Activated T-cell treated with anti-CD3 and anti-CD28 coated beads, Interleukin-2, amount 50 U/mL, for 72 hours (primary cell): ENCODE measurements at places on chromosomes 7 and 10. TPM values are rescaled to one million over a fixed set of nuclear protein-coding genes. Genes with fewer than 3 reads are reported as not detected.

The EN2 gene
- total RNA-seq = not detected

- DNase-seq = no peak
Observed at GRCh38 chr7:7274782-7275181, 92.4 kb downstream of the C1GALT1 start.

DNA sequence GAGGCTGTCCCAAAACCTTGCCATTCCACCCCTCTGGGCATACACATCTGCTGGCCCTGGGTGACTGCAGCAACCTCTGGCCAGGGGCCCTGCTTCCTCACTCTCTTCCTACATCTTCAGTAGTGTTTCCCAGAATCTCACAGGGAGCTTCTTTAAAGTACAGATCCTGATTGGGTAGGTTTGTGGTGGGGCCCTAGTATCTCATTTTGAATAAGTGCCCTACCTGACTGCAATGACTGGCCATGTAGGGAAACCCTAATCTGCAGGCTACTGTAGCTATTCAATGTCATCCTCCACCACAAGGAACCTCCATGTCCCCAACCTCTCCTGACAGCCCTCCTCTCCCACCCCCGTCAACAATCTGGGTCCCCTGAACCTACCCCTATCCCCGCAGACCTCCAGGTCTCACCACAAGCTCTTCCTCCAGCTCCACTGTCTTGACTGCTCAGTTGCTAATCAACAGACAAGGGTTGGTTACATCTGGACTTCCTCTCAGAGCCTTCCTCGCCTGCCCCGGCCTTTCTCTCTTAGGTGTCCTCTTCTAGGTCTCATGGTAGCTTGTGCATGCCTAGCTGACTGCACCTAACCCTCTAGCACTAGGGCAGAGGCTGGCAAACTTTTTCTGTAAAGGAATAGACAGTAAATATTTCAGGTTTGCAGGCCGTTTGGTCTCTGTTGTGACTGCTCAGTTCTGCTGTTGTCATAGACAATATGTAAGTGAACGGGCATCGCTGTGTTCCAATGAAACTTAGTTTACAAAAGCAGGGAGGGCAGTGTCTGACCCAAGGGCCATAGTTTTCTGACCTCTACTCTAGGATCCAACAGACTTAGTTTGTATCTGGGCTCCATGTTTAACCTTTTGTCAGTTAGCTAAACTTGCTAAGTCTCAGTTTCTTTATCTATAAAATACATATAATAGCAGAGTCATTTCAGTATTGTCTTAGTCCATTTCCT lies 121.1 kb downstream of the AOAH start:
- peak; percentile 33 for DNase-seq

DNA sequence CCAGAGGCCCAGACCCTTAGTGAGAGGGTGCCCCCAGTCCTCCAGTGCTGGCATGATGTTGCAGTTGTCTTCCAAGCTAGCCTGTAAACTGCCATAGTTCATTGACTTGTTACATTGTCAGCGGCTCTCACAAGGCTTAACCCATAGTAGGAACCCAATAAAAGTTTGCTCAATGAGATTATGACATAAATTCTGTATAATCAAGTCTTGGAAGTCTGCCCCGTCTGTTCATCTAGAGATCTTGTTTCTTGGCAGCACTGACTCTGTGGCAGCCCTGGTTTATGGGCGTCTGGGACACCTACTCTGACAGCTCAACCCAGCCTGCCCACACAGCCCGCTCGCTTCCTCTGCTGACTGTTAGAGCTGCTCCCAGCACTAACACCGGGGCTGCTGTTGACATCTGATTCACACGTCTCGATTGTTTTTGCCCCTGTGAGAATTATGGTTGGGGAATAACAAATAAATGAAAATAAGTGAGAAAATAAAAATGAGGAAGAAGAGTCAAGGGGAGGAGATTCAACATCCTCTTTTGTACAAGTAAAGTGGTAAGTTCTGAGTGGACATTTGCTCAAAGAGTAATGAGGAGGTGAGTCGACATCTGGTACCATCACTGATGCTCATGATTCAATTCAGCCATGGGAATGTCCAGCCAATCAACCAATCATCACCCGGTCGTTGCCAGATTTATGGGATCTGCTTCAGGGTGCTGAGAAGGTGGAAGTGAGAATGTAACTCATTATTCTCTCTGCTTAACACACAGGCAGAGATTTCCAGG lies 160.8 kb downstream of the SPAG6 start:
- DNase-seq = peak; percentile 61

GRCh38 chr7:32893207-32893524 lies 1.6 kb upstream of the KBTBD2 start:
- peak; percentile 15 for DNase-seq
